ENCODE measurements at places on chromosomes 3 and 15.

DNA sequence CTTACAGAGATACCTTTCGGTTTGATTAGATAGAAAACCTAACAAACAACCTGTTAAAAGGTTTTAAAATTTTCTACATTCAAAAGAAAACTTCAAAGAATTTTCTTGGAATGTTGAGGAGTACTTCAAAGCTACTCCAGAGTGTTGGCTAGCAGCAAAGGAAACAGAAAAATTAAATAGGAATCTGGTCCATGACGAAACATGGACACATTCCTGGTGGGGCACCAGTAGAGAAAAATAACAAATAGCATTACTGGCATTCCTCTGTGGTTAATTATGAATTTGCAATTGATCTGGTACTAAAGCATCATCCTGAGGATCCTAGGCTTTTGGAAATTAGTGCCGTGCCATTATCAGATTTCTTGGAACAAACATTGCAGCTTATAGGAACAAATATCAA lies 59.5 kb upstream of the DPPA4 start:
- DNase-seq, result no peak

DNA sequence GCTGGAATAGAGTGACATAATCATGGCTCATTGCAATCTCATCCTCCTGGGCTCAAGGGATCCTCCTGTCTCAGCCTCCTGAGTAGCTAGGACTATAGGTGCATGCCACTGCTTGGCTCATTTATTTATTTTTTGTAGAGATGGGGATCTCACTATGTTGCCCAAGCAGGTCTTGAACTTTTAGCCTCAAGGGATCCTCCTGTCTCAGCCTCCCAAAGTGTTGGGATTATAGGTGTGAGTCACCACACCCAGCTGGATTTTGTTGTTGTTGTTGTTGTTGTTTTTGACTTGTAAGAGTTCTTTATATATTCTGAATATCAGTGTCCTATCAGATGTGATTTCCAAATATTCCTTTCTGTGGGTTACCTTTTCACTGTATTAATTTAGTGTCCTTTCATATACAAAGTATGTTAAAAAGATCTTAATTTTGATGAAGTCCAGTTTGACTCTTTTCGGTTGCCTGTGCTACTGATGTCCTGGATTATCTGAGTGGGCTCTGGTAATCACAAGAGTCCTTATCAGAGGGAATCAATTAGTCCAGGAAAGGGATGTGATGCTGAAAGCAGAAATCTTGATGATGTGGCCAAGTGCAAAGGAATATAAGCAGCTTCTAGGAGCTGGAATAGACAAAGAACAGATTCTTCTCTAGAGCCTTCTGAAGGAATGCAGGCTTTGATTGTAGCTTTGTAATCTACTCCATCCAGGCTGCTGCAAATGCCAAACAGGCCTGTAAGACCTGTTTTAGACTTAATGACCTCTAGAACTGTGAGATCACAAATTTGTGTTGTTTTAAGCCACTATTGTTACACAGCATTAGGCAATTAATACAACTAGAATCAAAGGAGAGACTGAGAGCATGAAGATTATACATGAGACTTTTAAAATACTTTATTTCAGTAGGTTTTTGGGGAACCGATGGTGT lies 30.2 kb downstream of the NCK1 start:
- no peak for DNase-seq

DNA sequence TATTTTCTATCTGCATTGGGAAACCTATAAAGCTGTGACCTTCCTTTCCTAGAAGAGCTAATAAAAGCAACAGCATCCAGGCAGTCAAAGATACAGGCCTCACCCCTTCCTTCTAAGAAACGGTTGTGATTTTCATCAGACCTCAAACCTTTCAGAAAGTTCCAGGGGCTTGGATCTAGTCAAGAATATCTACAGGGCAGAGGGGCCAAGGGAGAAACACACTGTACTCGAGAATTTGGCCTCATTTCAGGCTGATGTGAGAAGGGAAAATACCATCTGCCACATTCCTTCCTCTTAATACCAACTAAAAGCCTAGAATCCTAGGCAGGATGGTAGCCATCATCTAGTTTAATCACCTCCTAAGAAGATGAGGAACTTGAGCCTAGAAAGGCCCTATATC lies 24.5 kb upstream of the BCL6 start:
- DNase-seq, result no peak

GRCh38 chr3:11080492-11080891 lies 73.8 kb upstream of the HRH1 start:
- no peak for DNase-seq

- DNase-seq, result no peak
Observed at GRCh38 chr3:13313813-13314212, 106.3 kb downstream of the NUP210 start.

DNA sequence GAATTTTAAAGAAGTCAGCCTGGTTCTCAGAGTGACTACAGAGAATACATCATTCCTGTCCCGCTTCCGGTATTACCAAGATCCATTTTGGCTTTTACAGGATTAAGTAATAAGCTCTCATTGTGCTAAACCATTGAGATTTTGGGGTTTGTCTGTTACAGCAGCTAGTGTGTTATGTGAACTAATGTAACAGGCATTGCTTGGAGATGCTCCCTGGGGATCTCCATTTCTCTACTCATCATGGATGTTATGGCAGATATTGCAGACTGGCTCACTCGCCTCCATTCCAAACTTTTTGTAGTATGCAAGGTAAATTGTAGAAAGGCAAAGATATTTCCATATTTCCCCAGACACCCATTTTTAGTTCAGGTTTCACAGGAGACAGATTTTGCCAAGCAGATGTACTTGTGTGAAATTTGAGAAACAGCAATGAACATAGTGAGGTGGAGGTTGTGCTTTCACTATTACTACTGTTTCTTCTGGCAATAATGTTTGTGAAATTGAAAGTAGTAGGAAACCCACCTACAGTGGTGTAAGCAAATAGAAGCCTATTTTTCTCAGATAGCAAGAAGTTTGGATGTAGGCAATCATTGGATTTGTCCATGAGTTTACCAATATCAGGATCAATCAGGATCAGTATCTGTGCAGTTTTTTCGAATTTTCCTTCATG lies 177.1 kb upstream of the GALNT15 start:
- no peak for DNase-seq
